ENCODE measurements at places on chromosomes 1 and 21.

GRCh38 chr1:118151312-118151937, 33.6 kb downstream of the SPAG17 start:
- DNase-seq = no peak

DNA sequence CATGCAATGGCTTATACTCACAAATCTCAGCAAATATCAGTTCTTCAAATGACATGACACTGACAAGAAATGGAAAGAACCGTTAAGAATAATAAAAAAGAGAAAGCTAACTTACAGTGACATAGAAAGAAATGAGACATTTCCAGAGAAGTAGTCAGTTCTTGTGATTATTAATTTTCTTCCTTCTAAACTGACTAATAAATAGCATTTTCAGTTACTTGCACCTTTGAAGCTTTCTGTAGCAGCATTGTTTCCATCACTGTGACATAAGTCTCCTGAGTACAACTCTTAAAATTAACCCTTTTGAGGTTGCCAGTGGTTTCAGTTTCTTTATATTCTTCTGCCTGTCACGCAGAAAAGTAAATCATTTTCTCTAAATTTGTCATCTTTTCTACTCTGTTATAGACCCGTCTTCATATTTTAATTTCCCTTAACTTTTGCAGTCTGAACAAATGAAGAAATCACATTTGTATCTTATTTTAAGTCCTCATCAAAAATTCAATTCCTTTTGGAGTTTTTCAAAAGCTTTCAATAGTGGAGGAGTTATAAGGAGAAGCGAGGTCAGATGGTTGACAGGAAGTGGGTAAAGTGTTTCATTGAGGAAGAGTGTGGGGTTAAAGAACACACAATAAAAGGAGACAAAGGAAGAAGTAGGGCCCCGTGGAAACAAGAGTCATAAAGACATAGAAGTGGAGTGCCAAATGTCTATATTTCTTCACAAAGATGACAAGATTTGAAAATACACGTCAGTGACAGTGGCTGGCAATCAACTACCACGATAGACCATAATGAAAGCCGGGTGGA, 57.9 kb upstream of the S1PR1 start:
- no peak for DNase-seq

DNA sequence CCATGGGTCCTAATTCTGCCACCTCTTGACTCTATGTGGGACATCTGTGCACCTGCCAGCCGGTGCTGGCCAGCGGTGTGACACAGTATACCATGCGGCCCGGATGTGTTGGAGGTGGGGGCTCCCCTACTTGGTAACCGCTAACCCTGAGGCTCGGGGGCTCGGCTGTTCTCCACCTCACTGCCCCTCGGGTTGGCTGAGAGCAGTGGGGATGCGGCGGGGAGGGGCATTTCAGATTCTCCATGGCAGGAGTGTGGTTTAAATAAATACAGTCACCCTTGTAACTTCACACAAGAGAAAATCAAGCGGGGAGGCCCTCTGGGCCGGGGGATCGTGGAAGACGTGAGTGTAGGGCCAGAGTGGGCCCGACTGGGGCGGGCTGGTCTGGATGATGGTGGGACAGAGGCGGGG, 11.0 kb downstream of the KRTAP10-1 start:
- no peak for DNase-seq

DNA sequence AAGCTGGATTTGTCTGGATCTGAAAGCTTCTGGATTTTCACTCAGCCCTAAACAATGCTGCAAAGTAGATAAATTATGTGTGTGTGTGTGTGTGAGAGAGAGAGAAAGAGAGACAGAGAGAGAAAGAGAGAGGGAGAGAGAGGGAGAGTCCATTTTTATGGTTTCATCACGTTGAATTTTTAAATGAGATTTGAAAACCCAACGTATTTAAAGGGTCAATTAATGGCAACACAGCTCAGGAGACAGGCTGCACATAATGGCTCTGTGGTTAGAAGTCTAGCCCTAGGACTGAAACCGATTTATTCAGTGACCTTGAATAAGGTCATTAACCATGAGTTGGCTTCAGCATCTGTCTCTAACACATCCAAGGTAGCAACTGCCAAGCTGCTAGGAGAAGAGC, 35.3 kb upstream of the FMN2 start:
- DNase-seq = no peak

- no peak for DNase-seq
Observed at GRCh38 chr21:44785620-44786335, 15.8 kb downstream of the UBE2G2 start.

DNA sequence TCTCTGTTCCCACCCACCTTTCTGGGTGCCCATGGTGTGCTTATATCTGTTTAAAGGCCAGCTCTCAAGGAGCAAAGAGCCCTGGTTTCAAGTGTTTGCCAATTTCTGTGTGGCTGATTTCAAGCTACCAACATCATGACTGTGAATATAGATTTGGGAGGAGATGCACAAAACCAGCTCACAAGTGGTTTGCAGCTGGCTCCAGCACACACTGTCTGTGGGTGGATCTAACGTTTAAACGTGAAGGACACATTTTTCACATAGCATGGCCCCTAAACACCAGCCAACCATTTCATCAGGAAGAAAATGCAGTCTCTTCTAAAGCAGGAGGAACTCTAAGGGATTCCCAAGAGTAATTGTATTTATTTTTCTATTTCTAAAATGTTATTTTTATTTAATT, 65.2 kb downstream of the FCRL5 start:
- DNase-seq = no peak

- no peak for DNase-seq
Observed at GRCh38 chr21:42705746-42706374, 52.4 kb downstream of the PDE9A start.

DNA sequence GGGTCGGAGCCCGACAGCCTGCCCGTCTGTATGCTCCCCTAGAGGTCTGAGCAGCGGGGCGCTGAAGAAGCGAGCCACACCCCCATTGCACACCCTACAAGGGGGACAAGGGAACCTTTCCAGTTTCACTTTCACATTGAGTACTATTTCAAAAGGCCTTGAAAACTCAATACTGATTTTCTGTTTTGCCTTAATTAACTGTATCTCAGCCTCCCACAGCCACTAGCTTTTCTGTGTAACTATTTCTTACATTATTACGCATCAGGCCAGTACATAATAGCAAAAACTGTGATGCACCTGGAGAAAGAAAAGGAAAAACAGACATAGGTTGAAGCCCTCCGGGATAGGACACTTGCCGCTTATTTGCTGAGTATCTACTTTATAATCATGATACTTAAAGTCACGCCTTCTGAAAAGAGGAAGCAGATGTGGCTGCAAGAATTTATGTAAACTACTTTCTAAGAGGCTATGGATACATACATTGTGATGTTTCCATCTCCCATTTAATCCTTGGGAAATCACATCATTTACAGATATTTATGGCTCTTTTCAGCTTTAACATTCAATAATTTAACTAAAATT, 1719.5 kb downstream of the MRPL39 start:
- no peak for DNase-seq

- no peak for DNase-seq
Observed at GRCh38 chr1:230251644-230252191, 174.4 kb downstream of the PGBD5 start.

- DNase-seq = no peak
Observed at GRCh38 chr1:92125204-92125603, 45.1 kb downstream of the BTBD8 start.

- no peak for DNase-seq
Observed at GRCh38 chr1:15950302-15950701, 25.6 kb downstream of the ZBTB17 start.

GRCh38 chr1:4573526-4573925, 80.9 kb upstream of the AJAP1 start:
- no peak for DNase-seq

- no peak for DNase-seq
Observed at GRCh38 chr1:92359986-92360385, 61.1 kb downstream of the RPAP2 start.

DNA sequence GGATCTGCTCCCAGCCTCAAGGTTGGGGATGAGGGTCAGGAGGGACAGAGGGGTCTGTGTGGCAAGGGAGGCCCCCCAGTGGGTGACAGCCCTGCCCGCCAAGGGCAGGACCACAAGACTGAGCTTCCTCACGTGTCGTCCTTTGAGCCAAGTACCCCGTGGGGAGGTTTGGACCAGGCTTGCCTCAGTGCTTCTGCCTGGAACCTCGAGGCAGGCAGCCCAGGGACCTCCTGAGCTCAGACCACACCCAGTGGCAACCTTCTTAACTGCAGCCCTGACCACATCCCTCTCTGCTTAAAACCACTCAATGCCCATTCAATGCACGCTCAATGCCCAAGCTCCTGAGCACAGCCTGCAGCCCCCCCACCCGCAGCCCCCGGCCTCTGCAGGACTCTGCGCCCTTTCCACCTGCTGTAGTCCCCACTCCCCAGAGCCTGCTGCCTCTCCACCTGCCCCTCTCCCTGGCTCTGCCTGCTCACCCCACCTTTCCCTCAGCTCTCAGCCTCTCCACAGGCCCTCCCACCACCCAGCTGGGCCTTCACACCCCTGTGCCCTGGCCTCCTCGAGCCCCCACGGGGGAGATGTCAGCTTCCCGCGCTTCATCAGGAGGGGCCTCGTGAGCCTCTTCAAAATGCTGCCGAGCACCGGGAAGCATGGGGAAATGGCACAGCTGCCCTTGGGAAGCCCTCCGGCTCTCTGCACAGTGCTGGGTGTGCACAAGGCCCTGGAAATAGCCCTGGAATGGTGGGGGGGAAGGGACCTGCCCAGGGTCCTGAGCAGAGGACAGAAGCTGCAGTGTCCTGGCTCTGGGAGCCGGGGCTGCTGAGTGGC, 129.3 kb upstream of the VAMP3 start:
- no peak for DNase-seq

DNA sequence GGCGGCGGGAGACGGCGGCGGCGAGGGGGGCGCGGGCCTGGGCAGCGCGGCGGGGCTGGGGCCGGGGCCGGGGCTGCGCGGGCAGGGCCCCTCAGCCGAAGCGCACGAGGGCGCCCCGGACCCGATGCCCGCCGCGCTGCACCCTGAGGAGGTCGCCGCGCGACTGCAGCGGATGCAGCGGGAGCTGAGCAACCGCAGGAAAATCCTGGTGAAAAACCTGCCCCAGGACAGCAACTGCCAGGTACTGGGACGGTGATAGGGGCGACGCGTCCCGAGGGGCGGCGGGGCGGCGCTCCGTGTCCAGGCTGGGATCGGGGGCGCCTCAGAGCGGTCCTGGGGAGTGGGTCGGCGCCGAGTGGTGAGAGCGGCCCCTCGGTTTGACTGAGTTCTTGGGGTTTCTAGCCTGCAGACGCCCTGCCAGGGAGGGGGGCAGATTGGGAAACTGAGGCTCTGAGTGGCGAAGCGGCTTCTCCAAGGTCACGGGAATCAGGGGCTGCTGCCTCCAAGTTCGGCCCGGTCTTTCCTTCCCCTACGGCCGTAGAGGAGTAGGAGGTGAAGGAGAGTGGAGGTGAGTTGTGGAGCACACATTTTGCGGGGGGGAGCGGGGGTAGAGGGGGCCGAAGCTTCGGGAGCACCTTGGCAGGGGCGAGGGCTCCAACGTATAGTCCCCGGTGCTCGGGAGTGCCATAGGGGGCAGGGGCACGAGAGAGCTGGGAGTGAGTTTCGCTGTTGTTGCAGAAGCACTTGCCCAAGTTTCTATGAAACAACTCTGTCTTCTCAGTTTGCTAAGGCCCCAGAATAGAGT, 508 bp downstream of the RAVER2 start:
- peak; percentile 35 for DNase-seq

DNA sequence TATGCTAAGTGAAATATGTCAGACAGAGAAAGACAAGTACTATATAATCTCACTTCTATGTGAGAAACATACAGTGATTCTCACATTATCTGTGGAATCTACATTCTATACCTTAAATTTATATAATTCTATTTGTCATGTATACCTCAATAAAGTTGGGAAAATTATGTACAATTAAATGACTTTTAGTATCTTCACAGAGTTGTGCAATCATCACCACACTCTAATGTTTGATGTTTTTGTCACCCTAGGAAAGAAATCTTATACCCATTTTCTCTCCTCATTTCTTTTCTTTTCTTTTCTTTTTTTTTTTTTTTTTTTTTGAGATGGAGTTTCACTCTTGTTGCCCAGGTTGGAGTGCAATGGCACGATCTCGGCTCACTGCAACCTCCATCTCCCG, 37.0 kb upstream of the TINAGL1 start:
- no peak for DNase-seq

GRCh38 chr21:20545454-20545853, 452.8 kb upstream of the NCAM2 start:
- DNase-seq = no peak

DNA sequence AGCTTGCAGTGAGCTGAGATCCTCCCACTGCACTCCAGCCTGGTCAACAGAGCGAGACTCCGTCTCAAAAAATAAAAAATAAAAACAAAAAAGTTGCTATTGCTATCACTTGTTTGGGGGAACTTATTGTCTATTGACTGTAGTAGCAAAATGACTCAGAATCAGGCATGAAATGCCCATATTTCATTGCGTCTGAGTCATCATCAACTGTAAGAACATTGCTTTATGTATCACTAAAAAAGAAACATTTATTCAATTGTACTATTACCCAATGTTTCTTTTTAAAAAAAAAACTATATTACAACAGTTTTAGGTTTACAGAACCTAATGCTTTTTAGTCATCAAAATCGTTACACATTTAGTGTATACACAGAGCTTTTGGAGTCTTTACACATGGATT, 91.0 kb upstream of the FMN2 start:
- DNase-seq = no peak

- DNase-seq = no peak
Observed at GRCh38 chr1:201094832-201095231, 17.4 kb downstream of the CACNA1S start.

- no peak for DNase-seq
Observed at GRCh38 chr21:36202726-36203602, 46.3 kb downstream of the DOP1B start.

DNA sequence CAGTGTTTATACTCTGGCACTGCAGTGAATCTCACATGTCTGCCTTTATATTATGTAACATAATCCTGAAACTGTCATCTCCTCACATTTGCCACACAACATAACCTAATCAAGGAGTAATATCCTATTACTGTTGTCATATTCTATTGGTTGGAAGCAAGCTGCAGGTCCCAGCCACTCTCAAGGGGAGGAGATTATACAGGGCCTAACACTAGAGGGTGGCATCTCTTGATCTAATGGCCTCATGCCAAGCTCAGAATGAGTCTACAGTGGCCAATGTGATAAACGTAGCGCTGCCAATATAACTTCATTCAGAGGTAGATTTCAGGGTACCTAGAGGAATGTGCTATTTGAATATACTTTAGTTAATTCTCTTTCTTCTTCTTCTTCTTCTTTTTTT, 166.8 kb downstream of the BACH1 start:
- DNase-seq = no peak

- no peak for DNase-seq
Observed at GRCh38 chr1:147812799-147813198, 52.4 kb upstream of the GJA5 start.

DNA sequence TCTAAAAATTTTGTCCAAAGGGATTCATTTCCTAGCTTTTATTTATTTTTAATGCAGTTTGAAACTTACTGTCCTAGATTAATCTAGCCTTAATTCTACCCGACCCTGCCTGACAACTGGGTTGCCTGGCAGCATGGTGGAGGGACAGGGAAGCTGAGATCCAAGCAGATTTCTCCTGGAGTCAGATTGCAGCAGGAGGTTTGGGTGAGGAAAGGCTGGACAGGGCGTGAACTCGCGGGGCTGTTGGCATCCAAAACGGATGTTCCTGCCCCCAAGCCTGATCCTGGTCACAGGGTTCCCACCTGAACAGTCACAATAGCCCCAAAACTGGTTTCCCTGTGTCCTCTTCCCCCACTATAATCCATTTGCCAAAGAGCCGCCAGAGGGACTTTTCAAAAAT, 23.2 kb downstream of the TCEA3 start:
- DNase-seq = no peak

- DNase-seq = no peak
Observed at GRCh38 chr21:45164124-45164511, 89.7 kb downstream of the ADARB1 start.

GRCh38 chr21:28592205-28592865, 400.3 kb downstream of the LTN1 start:
- no peak for DNase-seq

GRCh38 chr1:78070210-78070609, 24.4 kb downstream of the GIPC2 start:
- DNase-seq = no peak
